Occipital lobe (tissue), 3 donors: ENCODE measurements at places on chromosomes 16 and 17. TPM values are rescaled to one million over a fixed set of nuclear protein-coding genes. Genes with fewer than 3 reads are reported as not detected.

Gene CACNG1
- 0.47 TPM for total RNA-seq

Gene HASPIN
- total RNA-seq, result 0.62 TPM

Gene IGFALS
- total RNA-seq, result not detected

Gene SOST
- total RNA-seq, result not detected

Gene IRX3
- not detected for total RNA-seq

Gene TP53TG3B
- not detected for total RNA-seq

Gene CACNG5
- total RNA-seq, result 0.31 TPM

Gene PABPN1L
- total RNA-seq, result not detected

Gene SDR42E1
- total RNA-seq, result not detected

Gene GLP2R
- total RNA-seq, result not detected

Gene KCNH6
- 0.16 TPM for total RNA-seq

Gene HS3ST3A1
- 0.16 TPM for total RNA-seq

Gene SLC5A11
- total RNA-seq, result not detected

Gene RUNDC3A
- 79.1 TPM for total RNA-seq

Gene MSLN
- not detected for total RNA-seq

Gene SERPINF2
- 0.16 TPM for total RNA-seq

Gene TP53TG3D
- total RNA-seq, result not detected

Gene DPEP2
- not detected for total RNA-seq

Gene SMIM36
- not detected for total RNA-seq

Gene GJC1
- 81.3 TPM for total RNA-seq

Gene TEKT1
- total RNA-seq, result 1.2 TPM

Gene MPO
- not detected for total RNA-seq

Gene VTN
- total RNA-seq, result 0.31 TPM

Gene TMEM235
- total RNA-seq, result not detected

Gene SHISA9
- total RNA-seq, result 14.7 TPM

Gene GDPD1
- 47.6 TPM for total RNA-seq

Gene TEDC2
- total RNA-seq, result 8.4 TPM

Gene HAP1
- total RNA-seq, result 0.16 TPM

Gene NPIPB6
- total RNA-seq, result not detected

Gene GINS2
- total RNA-seq, result 4.2 TPM

Gene C16orf96
- not detected for total RNA-seq

Gene TUBG1
- total RNA-seq, result 10.3 TPM
